ENCODE measurements at places on chromosomes 6 and 20.

GRCh38 chr6:142692942-142693341 is 252.0 kb downstream of the HIVEP2 start:
- DNase-seq, result peak; percentile 59

- DNase-seq, result no peak
Measured at GRCh38 chr6:32752580-32752979, 10.8 kb downstream of the HLA-DQB2 start.

DNA sequence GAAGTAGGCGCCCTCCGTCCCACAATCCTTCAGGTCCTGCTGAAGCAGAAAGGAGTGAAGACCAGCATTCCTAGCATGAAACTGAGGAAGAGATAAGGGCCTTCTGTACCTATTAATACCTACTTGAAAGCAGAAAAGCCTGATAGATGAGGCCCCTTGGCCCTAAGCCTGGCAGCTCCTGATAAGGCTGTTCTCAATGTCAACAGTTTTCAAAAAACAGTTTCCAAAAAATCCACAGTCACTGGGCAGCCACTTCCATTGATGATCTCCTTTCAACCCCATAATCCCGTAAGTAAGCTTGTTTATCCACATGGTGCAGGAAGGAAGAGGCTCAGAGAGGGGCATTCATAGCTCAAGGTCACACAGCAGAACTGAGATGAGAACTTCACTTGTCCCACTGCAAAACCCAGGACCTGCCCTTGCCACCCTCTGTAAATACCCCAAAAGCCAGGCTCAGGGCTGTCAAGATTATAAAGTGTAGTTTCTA is 2.8 kb upstream of the E2F1 start:
- DNase-seq, result no peak

DNA sequence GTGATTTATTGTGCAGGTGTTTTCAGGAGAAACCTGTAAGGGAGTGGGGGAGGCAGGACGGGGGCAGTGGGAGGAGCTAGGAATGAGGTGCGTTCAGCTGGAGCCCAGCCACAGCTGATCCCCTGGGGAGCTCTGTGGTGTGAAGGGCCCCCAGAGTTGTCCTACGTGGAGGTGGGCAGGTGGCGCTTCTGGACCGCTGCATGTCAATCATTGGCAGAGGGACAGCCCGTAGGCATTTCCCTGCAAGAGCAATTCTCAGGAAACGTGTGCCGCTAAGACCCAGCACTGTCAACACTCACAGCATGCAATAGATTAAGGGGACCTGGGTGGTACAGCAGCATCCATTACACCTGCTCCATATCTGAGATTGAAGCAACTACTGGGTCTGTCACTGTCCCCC is 88.0 kb downstream of the PRND start:
- DNase-seq, result no peak

DNA sequence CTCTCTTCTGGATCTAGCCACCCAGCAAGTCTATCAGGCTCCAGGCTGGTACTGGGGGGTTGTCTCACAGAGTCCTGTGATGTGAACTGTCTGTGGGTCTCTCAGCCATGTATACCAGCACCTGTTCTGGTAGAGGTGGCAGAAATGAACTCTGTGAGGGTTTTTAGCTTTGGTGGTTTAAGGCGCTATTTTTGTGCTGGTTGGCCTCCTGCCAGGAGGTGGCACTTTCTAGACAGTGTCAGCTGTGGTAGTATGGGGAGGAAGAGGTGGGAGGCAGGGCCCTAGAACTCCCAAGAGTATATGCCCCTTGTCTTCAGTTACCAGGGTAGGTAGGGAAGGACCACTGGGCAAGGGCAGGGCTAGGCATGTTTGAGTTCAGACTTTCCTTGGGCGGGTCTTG is 75.8 kb downstream of the SNAP91 start:
- DNase-seq, result no peak

- no peak for DNase-seq
Measured at GRCh38 chr20:56017560-56017959, 12.2 kb upstream of the CBLN4 start.

DNA sequence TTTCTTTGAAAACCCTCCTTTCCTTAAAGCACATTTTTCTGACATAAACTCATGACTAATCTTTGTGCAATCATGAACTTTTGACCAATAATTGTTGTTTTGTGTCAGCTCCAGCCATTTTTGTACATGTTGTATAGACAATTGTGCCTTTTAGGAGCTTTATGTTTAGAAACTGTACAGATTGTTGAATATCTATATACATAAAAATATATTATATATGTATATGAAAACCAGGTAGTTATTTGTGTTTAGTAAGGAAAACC is 125.7 kb upstream of the EDN1 start:
- no peak for DNase-seq

- DNase-seq, result no peak
Measured at GRCh38 chr6:124722141-124722878, 239.9 kb upstream of the RNF217 start.

DNA sequence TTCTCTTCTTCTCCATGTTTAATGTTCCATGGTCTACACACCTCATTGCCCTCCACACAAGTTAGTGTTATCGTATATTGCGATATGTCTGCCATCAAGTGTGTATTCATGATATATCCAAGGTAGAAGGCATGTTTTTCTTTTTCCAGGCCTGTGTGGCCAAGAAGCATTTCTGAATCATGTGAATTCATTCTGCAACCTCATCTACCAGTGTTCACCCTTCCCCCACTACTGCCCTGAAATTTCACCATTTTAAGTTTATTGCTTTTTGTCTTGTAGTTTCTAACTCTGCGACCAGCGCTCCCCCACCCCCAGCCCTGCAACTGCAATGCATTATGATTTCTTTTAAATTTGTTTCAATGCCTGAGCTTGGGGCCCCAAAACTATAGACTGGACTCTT is 618.0 kb upstream of the FLRT3 start:
- no peak for DNase-seq

DNA sequence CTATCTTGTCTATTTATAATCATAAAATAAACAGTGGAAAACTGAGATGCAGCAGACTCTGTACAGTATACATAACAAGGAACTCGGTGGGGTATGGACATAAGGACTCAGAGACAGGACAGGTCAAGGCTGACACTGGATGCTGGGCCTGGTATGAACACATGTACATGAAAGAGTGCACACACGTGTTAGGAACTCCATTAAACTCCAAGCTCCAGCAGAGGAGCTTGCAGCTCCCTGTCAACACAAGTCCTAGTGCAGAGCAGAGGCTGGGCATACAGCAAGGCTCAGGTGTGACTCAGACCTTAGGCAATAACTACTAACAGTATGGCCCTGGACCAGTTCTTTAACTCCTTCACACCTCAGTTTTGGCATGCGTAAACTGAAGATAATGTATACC is 17.1 kb downstream of the NAPB start:
- DNase-seq, result no peak

- DNase-seq, result no peak
Measured at GRCh38 chr6:108736832-108737231, 111.4 kb upstream of the ARMC2 start.

- no peak for DNase-seq
Measured at GRCh38 chr6:122374307-122374706, 25.1 kb upstream of the HSF2 start.

GRCh38 chr20:47227576-47227975 is 128.9 kb downstream of the ZMYND8 start:
- DNase-seq, result no peak

DNA sequence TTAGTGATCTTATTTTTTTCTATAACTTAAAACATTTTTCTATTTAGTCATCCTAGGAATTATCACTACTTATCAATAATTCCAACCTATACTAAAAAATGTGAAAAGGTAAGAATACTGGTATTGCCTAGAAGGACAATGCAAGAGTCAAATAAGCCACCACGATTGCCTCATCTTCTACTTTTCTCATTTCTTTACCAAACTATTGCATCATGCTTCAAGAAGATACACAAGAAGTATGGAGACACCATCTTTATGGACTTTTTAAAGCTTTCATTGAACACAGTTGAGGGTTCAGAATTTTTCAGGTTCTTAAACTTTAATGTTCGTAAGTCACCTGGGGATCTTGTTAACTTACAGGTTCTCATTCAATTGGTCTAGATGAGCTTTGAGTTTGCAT is 25.9 kb downstream of the ELOVL2 start:
- no peak for DNase-seq

DNA sequence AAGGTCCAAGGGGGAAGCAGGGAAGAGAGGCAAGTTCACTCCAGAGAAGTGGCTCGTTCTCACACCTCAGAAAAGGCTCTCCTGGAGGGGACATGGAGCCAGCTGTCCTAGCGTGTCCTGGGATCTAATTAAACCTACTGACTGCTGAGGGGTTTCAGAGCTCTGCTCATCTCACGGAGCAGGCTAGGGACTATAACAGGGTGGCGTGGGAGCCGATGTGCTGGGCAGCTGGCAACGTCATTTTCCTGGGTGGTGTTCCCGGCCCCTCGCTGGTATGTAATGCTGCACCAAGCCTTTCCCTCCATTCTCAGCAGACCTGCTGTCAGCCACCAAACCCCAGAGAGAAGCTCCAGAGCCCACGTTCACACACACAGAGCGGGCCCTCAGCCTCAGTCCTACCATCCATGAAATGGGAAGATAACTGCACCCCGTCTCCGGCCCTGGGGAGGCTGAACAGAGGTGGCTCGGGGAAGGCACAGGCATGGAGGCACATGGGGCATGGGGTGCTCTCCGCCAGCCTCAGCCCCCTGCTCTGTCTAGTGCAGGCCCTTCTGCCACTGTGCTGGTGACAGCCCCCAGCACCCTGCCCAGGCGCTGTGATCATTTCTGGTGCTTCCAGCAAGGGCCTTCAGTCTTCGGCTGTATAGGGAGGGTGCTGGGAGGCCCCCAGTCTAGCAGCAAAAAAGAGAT is 1.9 kb downstream of the CST7 start:
- DNase-seq, result no peak

GRCh38 chr6:162622572-162622971 is 105.0 kb downstream of the PRKN start:
- no peak for DNase-seq

DNA sequence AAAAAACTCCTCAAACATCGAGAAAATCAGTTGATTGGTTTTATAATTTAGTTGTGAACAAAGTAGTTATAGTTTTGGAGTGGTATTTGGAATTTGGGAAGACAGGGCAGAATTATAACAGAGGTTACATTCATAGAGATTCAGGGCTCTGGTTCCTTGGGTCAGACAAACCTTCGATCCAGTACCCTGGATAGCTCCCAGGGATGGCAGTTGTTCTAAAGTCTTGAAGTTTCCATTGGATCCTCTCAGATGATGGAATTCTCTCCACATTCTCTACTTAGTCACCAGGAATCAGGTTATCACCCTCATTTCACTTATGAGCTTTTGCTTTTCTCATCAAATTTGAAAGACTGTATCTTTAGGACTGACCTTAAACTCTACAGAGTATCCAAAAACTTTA is 285.1 kb downstream of the CENPW start:
- DNase-seq, result no peak

DNA sequence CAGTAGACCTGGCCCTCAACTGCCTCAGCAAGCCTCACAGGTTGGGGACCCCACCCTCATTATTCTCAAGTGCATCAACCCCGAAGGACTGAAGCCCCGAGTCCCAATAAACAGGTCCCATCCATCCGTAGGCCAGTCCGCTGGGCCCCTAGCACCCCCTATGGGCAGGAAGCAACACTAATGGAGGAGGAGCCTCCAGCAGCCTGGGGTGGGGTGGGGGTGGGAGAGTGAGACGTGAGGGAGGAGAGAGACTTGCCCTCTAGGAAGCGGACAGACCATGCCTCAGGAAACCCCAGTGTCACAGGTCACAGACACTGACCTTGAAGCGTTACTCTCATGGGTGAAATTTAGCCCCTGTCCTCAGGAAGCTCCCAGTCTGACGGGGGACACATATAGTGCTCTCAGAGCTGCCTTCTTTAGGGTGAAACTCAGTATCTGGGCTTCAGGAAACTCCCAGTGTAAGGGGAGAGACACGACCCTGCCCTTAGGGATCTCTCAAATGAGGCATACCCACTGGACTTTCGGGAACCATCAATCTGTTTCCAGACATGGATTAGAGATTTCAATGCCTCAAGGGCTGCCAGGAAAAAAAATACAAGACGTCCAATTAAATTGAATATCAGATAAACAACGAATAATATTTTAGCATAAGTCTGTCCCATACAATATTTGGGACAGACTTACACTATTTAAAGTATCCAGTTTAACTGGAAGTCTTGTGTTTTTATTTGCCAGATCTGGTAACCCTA is 125.8 kb downstream of the MRPL14 start:
- DNase-seq, result no peak

Measured in iPS DF 19.7 (cell line).